ENCODE measurements at places on chromosomes 2 and 18.

- DNase-seq = no peak
Measured at GRCh38 chr2:128360711-128361110, 42.0 kb upstream of the HS6ST1 start.

GRCh38 chr2:234905547-234906265 is 46.1 kb upstream of the SH3BP4 start:
- DNase-seq = no peak

- DNase-seq = no peak
Measured at GRCh38 chr2:108905176-108905575, 83.8 kb downstream of the EDAR start.

GRCh38 chr18:76953583-76954233 is 131.4 kb downstream of the ZNF236 start:
- no peak for DNase-seq

DNA sequence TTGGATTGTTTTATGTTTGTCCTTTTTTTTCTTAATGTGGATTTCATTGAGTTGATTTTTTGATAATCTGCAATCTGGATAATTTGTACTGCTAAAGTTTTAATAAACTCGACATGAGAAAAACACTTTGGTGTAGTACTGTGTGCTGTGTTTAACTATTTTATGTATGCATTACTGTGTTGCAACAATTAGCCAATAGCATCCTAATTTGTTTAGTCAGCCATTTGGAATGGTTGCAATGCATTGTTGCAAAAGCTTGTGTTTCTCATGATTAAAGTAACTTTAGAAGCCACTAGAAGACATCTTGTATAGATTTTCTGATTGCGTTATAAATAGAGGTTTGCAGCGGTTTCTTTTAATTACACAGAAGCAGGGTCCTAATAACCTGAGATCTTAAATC is 53.5 kb downstream of the PPIG start:
- no peak for DNase-seq

DNA sequence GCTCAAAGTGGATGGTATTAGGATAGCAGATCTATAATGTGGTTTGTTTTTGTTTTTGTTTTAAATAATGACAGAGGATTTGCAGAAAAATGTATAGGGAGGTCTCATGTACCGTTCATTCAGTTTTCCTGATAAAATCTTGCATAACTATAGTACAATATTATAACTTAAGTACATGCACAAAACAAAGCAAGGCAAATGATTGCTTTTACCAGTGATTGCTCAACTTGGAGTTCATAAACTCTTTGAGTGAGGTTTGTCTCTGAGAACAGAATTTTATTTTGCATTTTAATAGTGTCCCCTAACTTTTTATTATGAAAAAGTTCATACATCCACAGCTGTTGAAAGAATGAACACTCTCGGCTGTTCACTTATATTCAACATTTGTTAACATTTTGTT is 96.6 kb downstream of the MAP4K4 start:
- no peak for DNase-seq

- peak; percentile 35 for DNase-seq
Measured at GRCh38 chr18:48769006-48769636, 181.6 kb downstream of the SMAD7 start.

DNA sequence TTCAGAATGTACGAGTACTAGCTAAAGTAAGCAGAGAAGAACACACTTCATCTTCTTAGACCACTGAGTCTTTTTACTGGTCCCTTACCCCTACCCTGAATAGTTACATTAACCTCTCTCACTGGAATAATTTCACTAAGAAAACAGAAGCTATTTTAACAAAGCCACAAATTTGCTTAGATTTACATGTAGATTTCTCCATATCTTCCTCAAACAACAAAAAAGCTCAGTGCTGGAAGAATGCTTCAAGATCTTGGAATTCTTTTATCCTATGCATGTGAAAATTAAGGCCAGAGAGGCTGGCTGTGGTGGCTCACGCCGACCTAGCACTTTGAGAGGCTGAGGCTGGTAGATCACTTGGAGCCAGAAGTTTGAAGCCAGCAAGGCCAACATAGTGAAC is 35.2 kb downstream of the MOGAT1 start:
- DNase-seq = no peak

- DNase-seq = no peak
Measured at GRCh38 chr2:30282081-30282480, 50.7 kb downstream of the LBH start.

GRCh38 chr2:239329284-239329971 is 71.4 kb downstream of the HDAC4 start:
- DNase-seq = no peak

GRCh38 chr2:79831961-79832360 is 319.1 kb downstream of the CTNNA2 start:
- DNase-seq = no peak

GRCh38 chr18:79846936-79847557 is 49.3 kb downstream of the KCNG2 start:
- no peak for DNase-seq

- DNase-seq = no peak
Measured at GRCh38 chr2:240956171-240956934, 42.1 kb upstream of the SNED1 start.

- no peak for DNase-seq
Measured at GRCh38 chr2:145691659-145692058, 1171.7 kb upstream of the ZEB2 start.
